PC-3 (cell line): ENCODE measurements at places on chromosomes 2 and 18.

- no peak for DNase-seq
Measured at GRCh38 chr2:10549195-10549594, 101.1 kb upstream of the ODC1 start.

- DNase-seq: peak; percentile 39
Measured at GRCh38 chr2:124258140-124258880, 233.2 kb downstream of the CNTNAP5 start.

GRCh38 chr2:34012715-34013302 lies 413.7 kb upstream of the FAM98A start:
- DNase-seq: peak; percentile 73

- no peak for DNase-seq
Measured at GRCh38 chr2:11941201-11942177, 195.1 kb downstream of the LPIN1 start.

DNA sequence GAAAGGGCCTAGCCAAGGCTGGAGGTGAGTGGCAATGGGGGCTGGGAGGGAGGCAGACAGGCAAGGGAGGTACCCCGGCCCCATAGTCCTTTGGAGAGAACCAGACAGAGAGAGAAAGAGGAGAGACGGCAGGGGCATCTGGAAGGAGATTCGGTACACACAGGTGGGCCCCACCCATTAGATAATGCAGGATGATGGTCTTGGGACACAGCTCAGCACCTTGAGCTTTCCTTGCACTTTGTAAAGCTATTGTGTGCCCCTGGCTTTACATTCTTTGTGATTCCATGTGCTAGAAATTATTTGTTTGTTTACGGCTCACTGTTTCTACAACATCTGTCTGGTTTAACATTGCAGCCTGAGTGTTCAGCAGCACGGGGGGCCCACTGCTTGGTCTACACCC lies 83.1 kb downstream of the CTAGE1 start:
- no peak for DNase-seq

DNA sequence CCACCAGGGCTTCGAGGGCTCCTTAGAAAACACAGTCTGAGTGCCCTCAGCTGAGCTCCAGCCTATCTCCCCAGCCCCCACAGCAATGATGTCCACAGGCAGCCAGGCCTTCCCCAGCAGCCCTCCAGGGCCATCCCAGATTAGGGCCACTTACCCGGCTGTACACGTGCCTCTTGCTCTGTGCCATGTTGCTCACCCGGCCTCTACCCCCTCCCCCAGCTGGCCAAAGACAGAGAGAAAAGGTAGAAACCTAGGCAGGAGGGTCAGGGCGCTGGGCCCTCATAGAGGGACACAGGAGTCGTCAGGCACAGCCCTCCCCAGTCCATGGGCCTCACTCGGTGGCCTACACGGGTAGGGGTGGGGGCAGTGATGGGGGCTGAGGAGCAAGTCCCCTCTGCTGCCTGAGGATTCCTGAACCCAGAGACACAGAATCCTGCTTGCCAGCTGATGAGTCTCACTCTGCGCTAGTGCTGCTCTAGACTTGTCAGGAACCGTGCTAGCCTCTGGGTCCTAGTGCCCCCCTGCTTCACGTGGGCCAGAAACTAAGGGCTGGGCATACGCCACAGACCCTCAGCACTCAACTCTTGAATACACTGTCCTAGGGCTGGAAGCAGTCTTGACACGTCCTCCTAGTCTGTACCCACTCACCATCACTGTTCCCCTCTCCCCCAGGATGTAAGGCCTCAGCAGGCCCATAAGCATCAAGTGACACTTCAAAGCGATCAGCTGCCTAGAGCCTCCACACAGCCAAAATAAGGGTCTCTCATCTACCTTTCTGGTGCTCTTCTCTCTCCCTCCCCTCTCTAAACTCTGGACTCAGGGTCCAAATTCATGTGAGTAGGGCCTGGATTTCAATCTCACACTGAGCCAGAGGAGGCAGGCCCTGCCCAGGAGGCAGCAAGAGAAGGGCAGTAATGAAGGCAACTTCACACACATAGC lies at the start of gene DCTN1:
Gene DCTN1, minus strand, starts transcription at position 461 of the 939 bp plus-strand sequence. Its CDS starts 274 bp downstream, at position 187.
- DNase-seq: no peak

DNA sequence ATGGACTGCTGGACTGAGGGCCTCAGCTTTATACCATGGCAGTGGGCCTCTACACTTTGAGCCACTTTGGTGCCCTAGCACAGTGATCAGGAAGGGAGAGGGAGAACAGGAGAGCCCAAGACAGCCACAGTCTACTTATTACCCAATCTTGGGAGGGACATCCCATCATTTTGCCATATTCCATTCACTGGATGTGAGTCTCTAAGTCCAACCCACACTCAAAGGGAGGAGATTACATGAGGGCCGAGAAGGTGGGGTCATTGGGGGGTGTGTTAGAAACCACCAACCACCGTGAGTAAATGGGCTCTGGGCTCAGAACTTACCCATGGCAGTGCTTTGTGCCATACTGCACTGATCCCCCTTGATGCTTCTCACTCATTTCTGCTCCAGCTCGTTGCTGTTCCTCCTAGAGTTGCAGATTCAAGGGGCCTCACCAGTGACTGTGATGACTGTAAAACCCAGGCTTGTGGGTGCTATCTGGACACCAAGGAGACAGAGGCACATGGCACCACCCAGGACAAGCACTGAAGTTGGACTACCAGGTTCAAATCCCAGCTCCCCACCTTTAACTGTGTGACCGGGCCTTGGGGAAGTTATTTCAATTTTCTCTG lies 97.6 kb upstream of the RAB6C start:
- no peak for DNase-seq

DNA sequence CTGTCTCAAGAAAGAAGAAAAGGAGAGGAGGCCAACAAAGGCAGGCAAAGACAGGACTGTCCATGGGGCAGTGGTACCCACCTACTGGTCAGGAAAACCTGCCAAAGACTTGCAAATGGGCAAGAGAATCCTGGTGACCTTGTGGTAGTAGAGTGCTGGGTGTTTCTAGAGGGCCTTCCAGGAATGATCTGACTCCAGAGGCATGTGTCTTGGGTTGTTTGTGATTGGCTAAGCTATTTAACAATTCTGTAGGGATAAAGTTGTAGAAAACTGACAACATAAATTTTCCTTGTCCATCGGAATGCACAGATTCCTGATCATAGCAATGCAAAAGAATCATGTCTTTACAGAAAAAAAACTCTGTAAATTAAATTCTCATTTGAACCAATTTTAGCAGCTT lies 68.5 kb upstream of the ZNF532 start:
- no peak for DNase-seq

DNA sequence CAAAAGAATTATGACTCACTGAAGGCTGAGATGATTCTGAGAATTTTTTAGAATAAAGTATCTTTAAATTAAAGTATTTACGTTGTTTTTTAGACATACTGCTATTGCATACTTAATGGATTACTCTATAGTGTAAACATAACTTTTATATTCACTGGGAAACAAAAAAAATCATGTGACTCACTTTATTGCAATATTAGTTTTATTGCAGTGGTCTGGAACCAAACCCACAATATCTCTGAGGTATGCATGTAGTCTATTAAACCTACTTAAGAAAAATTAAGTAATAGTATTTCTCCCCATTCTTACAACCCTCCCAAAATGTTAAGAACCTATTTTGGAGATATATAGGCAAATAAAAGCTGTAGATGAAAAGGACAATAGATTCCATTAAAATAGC lies 142.9 kb upstream of the ZNF521 start:
- DNase-seq: peak; percentile 4

GRCh38 chr2:13542642-13543041 lies 825.9 kb downstream of the TRIB2 start:
- no peak for DNase-seq

GRCh38 chr2:204386668-204387067 lies 158.6 kb upstream of the PARD3B start:
- DNase-seq: peak; percentile 94

- DNase-seq: peak; percentile 96
Measured at GRCh38 chr18:71529703-71530303, 1014.3 kb downstream of the CBLN2 start.

GRCh38 chr18:42458226-42458625 lies 503.2 kb downstream of the PIK3C3 start:
- no peak for DNase-seq

DNA sequence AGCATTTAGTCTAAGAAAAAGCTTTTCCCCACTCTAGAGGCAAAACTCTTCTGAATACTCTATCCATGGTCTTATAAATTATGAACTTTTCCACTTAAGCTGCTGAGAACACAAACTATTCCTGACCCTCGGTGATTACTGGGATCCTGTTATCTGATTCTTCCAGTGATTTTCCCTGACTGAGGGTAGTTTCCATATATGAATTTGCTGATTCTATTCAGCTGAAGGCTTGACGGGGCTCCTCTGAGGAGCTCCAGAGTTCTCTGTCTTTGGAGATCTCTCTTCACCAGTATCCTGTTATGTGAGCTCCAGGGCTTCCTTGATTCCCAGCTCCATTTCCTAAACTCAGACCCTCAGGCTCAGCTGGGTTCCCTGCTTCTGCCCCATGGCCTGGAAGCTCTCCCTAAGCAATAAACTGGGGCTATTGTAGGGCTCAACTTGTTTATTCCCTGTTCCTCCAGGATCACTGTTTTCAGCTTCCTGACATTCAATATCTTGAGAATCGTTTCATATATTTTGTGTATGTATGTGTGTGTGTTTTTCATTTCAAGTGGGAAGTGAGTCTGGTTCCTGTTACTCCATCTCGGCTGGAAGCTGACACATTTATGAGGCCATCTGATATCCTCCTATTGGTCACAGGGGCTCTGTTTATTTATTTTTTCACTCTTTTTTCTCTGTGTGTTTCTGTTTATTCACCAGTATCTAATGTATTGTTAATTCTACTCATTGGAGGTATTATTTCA lies 78.2 kb downstream of the ARHGAP28 start:
- peak; percentile 39 for DNase-seq

GRCh38 chr2:189111063-189111715 lies 68.4 kb downstream of the COL5A2 start:
- DNase-seq: no peak

GRCh38 chr2:63012541-63012940 lies 38.1 kb upstream of the OTX1 start:
- no peak for DNase-seq

DNA sequence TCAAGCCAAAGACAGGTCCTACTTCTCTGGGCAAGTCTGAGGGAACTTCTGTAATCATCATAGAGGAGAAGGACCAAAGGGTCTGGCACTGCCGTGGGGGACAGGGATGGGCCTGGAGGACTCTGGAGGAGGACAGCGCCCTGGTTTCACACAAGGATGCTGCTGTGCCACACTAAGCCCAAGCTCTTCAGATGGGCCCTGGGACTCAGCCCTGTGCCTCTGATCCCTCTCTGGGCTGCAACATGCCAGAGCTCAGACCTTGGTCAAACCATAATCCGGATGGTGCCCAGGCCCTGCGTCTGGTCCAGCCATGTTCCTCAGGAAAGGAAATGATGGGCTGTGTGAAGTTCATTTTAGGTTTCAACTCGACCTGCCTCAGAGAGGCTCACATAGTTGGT lies 222.0 kb upstream of the COPS8 start:
- DNase-seq: no peak

- no peak for DNase-seq
Measured at GRCh38 chr18:22961156-22961555, 28.0 kb downstream of the RBBP8 start.
